Stimulated activated CD8-positive, alpha-beta memory T cell treated with anti-CD3 and anti-CD28 coated beads, Interleukin-12 subunit alpha, Interleukin-12 subunit beta, amount 100 ng/mL, for 4 hours (primary cell): ENCODE measurements at places on chromosomes 1 and 21.

DNA sequence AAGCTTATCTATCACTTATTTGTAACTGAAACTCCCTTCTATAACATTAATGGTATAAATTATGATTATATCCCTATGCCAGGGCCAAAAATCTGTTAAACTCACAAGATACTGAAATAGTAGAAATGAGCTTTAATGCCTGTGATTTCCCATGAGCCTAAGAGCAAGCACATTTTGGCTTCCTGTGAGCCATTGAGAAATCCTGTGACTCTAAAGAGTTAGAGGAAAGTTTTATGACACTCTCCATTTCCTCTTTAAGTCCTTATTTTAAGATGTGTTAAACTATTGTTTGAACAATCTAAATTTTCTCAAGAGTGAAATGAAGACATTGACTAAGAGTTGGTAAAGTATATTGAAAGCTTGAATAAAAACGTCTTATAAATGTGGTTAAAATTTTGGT, 45.6 kb downstream of the SUCO start:
- DNase-seq = no peak

GRCh38 chr1:118947003-118947765, 41.0 kb downstream of the TBX15 start:
- DNase-seq = no peak

DNA sequence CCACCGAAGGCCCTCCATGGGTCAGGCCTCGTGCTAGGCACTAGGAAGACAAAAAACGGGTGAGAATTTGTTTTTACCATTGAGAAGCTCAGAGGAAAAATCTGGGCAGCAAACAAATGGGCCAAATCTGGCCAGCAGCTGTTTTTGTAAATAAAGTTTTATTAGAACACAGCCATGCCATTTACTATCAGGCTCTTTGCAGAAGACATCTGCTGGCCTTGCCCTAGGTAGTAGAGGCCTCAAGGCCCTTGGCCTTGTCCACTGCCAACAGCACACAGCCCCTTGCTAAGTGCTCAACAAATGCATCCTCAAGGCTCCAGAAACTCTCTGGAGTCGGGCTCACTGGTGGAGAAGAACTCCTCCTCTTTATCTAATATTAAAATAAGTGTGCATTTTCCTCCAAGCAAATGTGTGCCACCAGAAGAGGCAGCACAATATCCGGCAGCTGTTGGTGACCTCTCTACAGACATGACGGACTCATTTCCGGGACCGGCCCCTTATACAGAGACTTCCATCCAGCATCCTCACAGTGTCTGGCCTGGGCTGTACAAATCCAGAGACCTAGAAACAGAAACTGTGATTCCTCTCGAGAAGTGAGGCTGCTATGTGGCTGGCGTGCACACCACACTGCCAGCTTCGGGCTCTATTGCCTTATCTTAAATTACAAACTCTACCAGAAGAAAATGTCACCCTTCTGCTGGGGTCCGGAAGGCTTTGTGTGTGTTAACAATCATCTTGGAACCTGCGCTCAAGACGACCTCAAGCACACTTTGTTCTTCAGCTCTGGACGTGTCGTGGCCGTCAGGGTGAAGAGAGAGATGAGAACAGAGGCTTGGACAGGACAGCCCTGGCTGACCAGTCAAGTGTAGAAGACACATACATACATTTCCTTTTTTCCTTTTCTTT, 203.9 kb downstream of the TOMM20 start:
- DNase-seq = no peak

DNA sequence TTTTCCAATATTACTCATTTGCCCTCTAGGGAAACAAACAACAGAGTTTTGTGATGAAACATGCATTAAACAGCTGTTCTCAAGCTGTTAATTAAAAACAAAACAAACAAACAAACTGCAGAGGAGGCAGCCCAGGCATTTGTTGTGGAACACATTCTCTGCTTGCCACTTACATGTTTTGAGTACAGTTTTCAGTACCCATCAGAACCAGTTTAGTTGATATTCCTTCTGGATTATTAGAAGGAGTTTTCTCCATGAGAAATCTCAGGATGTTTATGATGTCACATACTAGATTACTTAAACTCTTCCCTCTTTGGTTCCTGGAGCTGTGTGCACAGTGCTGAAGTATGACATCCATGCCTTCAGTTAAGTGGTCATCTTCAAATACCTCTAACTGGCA, at the start of gene OR2T6:
Gene OR2T6 (plus strand): TSS at position 301 of the 400 bp plus-strand sequence. CDS start 11,863 bp downstream, outside the sequence.
- no peak for DNase-seq

DNA sequence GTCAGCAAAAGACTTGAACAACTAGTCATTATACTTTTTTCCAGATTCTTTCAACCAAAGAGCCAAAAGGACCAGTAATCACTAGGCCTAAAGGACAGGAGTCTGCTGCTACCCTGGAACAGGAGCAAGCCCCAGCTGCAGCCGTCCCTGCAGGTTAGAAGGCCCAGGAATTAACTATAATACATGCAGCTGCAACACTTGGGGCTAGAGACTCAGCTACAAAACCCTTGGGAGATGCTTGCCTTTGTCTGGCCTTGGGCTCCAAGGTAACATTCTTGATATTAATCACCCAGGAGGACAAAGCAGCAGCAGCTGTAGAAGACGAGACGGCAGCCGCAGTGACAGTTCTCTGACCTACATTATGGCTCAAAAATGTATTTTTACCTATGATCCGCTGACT, 841.2 kb upstream of the ADGRL4 start:
- no peak for DNase-seq
